BJ (cell line): ENCODE measurements at places on chromosomes 5 and 9. TPM values are rescaled to one million over a fixed set of nuclear protein-coding genes. Genes with fewer than 3 reads are reported as not detected.

DNA sequence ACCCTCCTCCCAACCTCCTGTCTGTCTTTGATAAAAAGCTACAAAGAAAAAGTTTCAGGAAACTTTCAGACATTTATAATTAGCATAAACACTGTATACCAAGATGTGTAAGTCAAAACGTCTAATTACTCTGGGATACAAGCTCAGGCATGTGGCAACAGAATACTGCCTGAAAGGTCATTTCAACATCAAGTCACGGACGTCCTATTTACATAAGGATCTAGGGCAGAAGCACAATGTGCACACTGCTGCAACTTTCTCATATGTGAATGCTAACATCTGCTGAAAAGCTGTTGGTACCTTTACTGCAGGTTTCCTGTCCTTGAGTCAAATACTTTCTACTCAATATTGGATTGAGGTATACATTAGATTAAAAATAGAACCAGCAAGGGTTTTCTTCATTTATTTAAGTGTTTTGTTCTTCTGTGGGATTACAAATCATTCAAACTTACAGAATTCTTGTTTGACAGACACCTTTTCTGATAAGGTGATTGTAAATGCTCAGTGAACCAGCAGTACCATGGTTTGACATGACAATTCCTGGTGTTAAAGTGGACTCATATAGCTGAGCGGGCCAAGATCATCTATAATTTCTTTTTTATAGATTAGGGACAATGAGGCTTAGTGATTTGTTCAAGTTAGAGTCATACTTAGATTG is 36.8 kb downstream of the ELL2 start:
- DNase-seq = peak; percentile 16

DNA sequence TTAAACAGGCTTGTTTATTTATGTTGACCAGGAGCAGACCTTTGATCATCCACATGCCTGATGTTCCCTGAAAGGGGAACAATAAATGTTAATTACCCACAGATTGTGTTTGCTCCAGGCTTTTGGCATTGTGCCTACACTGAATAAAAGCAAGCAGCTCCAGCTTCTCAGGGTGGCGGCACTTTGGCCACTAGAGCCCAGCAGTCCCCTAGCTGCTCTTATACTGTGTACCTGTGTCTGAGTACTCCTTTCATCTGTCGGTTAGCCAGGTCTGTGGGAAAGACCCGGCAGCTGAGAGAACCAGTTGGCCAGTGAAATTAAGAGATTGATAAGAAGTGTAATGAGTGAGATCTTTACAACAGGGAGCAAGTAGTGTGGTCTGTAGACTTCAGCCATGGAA is 254.8 kb upstream of the FTMT start:
- no peak for DNase-seq

The PHF24 gene
- polyA plus RNA-seq = 0.02 and 0.09 TPM in 2 replicates

DNA sequence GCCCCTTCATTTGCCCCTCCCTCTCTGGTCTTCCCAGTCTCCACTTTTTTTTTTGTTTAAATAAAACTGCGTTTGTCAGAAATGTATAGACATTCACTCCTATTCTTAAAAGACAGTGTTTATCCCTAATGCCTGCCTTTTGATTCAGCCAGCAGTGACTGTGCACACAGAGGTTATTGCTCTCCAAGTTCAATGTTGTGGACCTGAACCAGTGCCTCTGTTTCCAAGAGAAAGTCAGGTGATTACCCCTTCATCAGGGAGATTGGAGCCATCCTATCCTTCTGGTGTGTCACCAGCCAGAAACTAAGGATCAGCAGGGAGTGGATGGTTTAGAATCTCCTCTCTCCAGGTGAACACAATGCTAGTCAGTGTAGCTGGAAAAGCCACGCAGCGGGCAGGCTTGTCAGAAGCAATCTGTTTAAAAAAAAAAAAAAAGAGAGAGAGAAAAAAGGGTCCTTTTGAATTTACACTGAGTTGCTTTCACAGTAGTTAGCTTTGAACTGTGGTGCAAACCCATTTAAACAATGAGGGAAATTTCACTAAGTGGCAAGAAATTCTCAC is 167.5 kb upstream of the DMRT1 start:
- DNase-seq = no peak

DNA sequence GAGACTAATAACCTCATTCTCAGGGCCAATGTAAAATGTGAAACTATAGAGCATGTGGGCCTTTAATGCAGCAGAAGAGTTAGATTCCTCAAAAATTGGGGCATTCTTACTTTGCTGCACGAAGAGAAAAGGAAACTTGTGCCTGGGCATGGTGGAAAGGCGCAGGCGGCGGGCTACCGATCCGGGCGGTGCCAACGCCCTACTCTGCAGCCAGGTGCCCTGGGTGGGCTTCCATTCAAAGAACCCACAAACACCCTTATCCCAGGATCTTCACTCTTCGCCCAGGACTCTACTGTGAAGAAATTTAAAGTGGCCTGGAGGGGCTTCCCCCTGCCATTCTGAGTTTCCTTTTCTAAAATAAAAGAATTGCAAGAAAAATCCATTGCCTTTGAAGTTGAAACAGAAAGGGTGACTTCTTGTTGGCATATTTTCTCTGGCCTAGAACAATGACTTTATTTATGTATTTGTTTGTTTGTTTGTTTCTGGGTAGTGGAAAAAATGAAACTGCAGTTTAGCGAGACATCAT is 124.9 kb downstream of the TMEM161B start:
- DNase-seq = no peak

DNA sequence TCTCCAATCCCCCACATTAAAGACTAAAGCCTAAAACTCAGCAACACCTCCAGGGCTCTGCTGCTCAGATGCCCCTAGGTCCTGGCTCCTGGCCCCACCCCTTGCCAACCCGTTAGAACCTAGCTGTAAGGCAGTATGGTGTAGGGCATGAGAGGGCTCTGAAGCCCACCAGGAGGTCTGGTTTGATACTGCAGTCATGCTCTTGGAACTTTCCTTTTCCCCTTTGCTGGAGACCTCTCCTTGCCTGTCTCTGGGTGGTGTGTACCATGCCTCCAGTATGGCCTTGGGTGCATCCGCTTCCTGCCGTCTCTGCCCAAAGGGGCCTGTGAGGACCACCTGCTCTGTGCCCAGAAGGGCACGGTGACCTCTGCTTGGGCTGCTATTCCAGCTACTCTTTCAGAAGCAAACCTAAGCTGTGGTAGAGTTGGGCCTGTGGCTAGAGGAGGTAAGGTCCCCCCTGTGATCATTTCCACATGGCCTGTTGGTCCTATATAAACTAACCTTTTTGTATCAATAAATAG is 3.5 kb downstream of the TENT4A start:
- DNase-seq = no peak

DNA sequence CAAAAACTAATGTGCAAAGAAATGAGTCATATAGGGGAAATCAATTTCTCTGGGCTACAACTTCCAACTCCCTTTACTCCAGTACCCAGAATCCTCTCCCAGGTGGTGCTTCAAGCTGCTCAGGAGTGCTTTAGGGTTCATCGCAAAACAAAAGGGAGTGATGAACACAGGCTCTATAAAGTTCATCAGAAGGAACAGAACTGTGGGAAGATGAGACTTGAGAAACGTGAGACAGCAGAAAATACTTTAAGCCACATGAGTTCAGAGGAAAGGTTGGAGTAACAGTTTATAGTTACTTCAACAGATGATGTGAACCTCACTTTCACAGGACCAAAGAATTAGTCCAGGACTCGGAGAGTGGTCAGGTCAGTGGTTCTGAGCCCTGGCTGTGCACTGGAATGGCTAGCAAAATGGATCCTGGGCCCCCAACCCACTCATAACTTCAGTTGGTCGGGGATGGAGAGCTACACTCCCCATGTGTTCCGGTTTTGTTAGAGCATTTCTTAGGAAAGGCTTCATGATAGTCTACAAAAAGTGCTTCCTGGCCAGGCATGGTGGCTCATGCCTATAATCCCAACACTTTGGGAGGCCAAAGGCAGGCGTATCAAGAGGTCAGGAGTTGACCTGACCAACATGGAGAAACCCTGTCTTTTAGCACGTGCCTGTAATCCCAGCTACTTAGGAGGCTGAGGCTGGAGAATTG is 4.3 kb downstream of the RPL12 start:
- DNase-seq = no peak

The ADGRV1 gene
- 0.13 and 0.15 TPM in 2 replicates for polyA plus RNA-seq

DNA sequence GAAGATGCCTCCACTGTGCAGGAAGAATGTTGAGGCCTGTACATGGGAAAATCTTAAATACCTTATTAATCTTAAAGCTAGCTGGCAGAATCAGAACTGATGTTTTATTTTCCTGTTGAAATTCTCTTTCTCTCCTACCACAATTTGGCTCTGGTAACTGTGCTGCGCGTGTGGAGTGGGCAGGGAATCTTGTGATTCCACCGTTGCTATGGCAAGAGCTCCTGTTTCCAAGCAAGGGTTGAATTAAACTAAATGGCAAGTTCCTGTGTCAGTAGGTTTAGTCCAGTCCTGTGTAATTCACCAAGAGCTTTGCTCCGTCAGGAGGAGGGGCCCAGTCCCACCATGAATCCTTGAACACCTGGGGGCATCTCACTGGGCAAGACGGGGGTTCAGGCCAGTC is 36.4 kb downstream of the NXNL2 start:
- DNase-seq = no peak

The PTCH1 gene
- 1.5 and 2.8 TPM in 2 replicates for polyA plus RNA-seq

The ANKRD18B gene
- 0.74 and 1.2 TPM in 2 replicates for polyA plus RNA-seq

DNA sequence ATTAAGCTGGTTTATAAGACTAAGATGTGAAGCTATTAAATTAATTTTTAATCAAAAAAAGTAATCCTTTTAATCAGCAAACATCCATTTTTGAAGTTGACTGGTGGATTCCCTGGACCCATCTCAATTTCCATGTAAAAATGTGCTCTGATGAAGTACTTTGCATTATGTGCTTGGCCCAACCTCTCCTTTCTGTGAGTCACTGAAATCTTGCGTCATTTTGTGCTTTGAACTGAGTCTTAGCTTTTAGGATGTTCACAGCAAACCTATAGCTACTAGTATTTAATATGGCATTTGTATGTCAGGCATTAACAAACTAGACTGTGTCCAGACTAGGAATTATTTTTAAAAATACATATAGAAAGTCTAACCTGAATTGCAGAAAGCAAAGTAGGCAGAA is 55.0 kb upstream of the CDH12 start:
- DNase-seq = no peak

GRCh38 chr9:113219969-113220368 is 1.1 kb downstream of the FKBP15 start:
- DNase-seq = peak; percentile 68

- no peak for DNase-seq
These were observed 754.8 kb upstream of the RIOK2 start for GRCh38 chr5:97937846-97938245.

The PPIC gene
- polyA plus RNA-seq = 62.3 and 70.7 TPM in 2 replicates

DNA sequence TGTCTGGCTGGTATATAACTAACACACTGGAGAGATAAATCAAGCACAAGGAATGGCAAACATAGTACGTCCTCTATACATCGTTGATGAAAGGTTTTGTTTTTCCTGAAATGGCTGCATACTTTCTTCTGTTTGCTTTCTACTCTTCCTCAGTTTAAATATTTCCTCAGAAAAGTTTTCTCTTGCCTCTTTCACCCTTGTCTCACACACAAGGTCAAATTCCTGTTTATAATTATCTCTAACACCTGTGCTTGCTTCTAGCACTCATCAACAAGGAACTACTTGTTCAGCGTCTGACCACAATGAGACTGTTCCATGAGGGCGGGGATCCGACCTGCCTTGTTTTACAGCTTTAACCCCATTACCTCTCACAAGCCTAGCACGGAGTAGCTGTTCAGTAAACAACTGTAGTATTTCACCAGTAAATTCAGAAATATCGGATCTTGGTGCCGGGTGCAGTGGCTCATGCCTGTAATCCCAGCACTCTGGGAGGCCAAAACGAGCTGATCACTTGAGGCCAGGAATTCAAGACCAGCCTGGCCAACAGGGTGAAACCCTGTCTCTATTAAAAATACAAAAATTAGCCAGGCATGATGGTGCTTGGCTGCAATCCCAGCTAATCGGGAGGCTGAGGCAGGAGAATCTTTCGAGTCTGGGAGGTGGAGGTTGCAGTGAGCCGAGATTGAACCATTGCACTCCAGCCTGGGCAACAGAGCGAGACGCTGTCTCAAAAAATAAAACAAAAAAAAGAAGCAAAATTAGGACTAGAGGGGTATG is 37.0 kb downstream of the NR6A1 start:
- DNase-seq = no peak

DNA sequence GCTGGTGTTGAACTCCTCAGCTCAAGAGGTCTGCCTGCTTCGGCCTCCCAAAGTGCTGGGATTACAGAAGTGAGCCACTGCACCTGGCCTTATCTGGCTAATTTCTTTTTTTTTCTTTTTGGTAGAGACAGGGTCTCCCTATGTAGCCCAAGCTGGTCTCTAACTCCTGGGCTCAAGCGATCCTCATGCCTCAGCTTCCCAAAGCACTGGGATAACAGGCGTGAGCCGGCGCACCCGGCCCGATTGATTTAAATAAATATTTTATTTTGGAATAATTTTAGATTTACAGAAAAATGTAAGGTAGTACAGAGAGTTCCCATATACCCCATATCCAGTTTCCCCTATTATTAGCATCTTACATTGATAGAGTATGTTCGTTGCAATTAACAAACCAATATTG is 155.0 kb upstream of the MVB12B start:
- DNase-seq = no peak

GRCh38 chr5:16742938-16743337 is 126.1 kb upstream of the RETREG1 start:
- no peak for DNase-seq

- DNase-seq = no peak
These were observed 247.0 kb downstream of the YTHDC2 start for GRCh38 chr5:113760486-113760885.

The PCDHB8 gene
- 0.11 and 0.17 TPM in 2 replicates for polyA plus RNA-seq

DNA sequence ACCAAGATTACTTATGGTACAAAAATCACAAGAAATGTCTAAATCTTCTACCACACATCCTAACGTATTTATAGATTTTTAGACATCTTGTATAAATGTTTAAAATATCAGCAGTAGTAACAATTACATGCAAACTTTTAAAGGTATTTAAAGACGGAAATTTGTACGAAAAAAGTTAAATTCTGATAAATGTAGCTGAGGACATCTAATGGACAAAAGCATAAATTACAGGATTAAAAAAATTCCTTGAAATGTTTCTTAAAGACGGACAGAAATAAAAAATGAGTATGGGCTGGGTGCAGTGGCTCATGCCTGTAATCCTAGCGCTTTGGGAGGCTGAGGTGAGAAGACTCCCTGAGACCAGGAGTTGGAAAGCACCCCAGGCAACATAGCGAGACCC is 15.8 kb downstream of the ERCC8 start:
- DNase-seq = no peak
